ENCODE measurements at places on chromosomes 6 and 20. TPM values are rescaled to one million over a fixed set of nuclear protein-coding genes. Genes with fewer than 3 reads are reported as not detected.

- H3K36me3 ChIP-seq: no peaks in the 10 kb centered on the region
- no peaks in the 10 kb centered on the region for H3K4me1 ChIP-seq
- no peaks in the 10 kb centered on the region for H3K27me3 ChIP-seq
- H3K27ac ChIP-seq: no peak overlapping the region
- no peak for DNase-seq
These were observed 1265.4 kb upstream of the MAP3K7 start for GRCh38 chr6:91852252-91852651.

DNA sequence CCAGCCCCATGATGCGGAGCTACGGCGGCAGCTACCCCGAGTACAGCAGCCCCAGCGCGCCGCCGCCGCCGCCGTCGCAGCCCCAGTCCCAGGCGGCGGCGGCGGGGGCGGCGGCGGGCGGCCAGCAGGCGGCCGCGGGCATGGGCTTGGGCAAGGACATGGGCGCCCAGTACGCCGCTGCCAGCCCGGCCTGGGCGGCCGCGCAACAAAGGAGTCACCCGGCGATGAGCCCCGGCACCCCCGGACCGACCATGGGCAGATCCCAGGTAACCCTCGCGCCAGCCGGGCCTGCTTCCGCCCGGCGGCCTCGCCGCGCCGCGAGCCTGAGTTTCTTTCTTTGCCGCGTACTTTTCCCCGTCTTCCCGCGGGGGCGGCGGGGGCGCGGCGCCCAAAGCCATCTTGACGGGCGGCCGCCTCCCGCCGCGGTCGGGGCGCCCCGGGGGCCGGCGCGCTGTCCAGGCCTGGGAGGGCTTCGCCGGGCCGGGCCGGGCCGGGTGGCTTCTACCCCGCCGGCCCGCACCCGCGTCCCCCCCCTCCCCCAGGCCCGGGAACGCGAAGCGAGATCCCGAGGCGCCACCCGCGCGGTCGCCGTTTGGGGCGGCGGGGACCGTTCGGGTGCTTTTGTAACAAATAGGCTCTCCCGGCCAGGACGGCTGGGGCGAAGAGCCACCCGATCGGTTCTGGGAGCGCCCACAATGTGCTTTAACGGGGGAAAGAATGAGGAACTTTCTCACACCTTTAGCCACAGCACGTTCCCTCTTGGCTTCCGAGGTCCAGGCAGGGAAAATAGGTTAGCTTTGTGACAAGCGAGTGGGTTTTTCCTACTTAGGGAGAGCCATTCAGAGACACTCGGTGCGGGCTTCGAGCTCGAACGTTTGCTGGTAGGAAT is 2.3 kb downstream of the ARID1B start:
- H3K36me3 ChIP-seq: no peaks in the 10 kb centered on the region
- peak overlapping the region; percentile 89 for H3K4me3 ChIP-seq
- no peaks in the 10 kb centered on the region for H3K27me3 ChIP-seq
- H3K27ac ChIP-seq: peak overlapping the region; percentile 93

- no peak overlapping the region for H3K27ac ChIP-seq
- no peak overlapping the region for H3K4me3 ChIP-seq
- DNase-seq: no peak
- H3K27me3 ChIP-seq: no peaks in the 10 kb centered on the region
- no peaks in the 10 kb centered on the region for H3K4me1 ChIP-seq
These were observed 70.1 kb downstream of the SLC16A10 start for GRCh38 chr6:111157412-111157811.

- H3K27me3 ChIP-seq: no peaks in the 10 kb centered on the region
- peaks cover 45% of the 10 kb centered on the region for H3K36me3 ChIP-seq
- peaks cover 3% of the 10 kb centered on the region for H3K4me1 ChIP-seq
These were observed 54.2 kb downstream of the EZR start for GRCh38 chr6:158764926-158765325.

GRCh38 chr20:63533388-63533787 is 3.8 kb downstream of the PTK6 start:
- H3K27ac ChIP-seq: no peak overlapping the region
- no peak overlapping the region for H3K4me3 ChIP-seq
- peaks cover 5% of the 10 kb centered on the region for H3K4me1 ChIP-seq
- H3K36me3 ChIP-seq: no peaks in the 10 kb centered on the region
- no peak for DNase-seq

DNA sequence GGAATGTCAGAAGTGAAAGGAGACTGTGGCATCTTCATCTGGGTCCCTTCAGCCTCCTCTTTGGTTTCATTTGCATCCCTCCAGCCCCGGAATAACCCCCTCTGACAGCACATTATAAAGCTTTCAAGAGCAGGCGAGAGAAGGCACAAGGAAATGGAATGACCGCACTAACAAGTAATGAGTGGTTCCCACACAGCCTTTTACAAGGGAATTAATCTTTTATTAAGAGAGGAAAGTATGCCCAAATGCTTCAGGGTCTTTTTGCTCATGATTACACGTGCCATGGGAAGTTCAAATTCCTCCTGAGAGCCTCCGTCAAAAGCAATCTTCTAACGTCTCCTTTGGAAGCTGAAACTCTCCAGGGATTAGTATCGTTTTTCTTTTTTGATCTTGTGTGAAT is 347.0 kb downstream of the BTBD3 start:
- H3K27ac ChIP-seq: no peak overlapping the region
- H3K4me3 ChIP-seq: no peak overlapping the region
- no peak for DNase-seq
- H3K27me3 ChIP-seq: no peaks in the 10 kb centered on the region
- no peaks in the 10 kb centered on the region for H3K4me1 ChIP-seq

GRCh38 chr6:35064757-35065440 is 76.2 kb downstream of the TCP11 start:
- H3K27me3 ChIP-seq: no peaks in the 10 kb centered on the region
- no peak overlapping the region for H3K4me3 ChIP-seq

DEFB124 gene
- total RNA-seq: not detected

GRCh38 chr6:108133594-108134179 is 32.1 kb upstream of the NR2E1 start:
- H3K27ac ChIP-seq: no peak overlapping the region
- DNase-seq: no peak
- no peaks in the 10 kb centered on the region for H3K27me3 ChIP-seq
- H3K36me3 ChIP-seq: no peaks in the 10 kb centered on the region
- peak overlapping the region; percentile 71 for H3K4me3 ChIP-seq

DNA sequence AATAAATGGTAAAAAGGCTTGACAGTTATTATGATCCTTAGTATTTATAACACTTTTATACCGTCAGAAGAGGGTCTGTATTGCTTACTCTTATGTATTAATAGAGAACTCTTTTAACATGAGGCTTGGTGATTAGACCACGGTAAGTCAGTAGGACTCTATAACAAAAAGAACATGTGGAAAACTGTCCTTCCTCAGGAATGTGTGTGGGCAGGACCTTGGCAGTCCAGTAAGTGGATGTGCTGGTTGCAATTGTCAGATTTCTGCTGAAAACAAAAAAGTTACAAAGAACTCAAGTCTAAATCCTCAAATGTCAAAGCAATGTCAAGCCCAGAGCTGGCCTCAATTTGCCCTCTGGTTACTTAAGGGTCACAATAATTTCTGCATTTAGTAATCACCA is 81.1 kb downstream of the PLCG1 start:
- DNase-seq: no peak
- H3K36me3 ChIP-seq: no peaks in the 10 kb centered on the region
- no peak overlapping the region for H3K4me3 ChIP-seq
- no peaks in the 10 kb centered on the region for H3K27me3 ChIP-seq

DNA sequence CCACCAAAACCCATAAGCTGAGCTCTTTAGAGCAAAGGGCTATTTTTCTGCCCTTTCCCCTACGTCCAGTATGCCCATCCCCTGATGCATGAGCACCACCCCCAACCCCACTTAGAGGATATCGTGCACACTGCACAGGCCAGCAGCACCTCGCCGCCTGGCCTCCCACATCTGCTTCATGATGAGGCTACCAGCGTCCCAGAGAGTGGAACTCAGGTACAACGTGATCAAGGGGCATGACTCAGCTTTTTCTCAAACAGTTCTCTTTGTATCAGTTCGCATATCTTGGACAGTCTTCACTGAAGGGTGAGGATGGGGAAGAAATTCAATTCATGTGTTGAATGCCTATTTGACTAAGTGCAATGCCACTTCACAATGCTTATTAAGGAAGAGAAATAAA is 81.9 kb upstream of the QKI start:
- no peak overlapping the region for H3K27ac ChIP-seq
- H3K36me3 ChIP-seq: no peaks in the 10 kb centered on the region
- DNase-seq: no peak
- H3K4me1 ChIP-seq: peaks cover 8% of the 10 kb centered on the region

DHX35 gene
- 23.8 TPM for total RNA-seq

- no peak for DNase-seq
- no peak overlapping the region for H3K4me3 ChIP-seq
- no peak overlapping the region for H3K27ac ChIP-seq
- no peaks in the 10 kb centered on the region for H3K4me1 ChIP-seq
These were observed 115.2 kb downstream of the MRPL14 start for GRCh38 chr6:44012078-44012493.

GPX5 gene
- not detected for total RNA-seq

IP6K3 gene
- total RNA-seq: 0.27 TPM

- H3K27ac ChIP-seq: no peak overlapping the region
- H3K4me3 ChIP-seq: no peak overlapping the region
- no peaks in the 10 kb centered on the region for H3K27me3 ChIP-seq
- no peaks in the 10 kb centered on the region for H3K4me1 ChIP-seq
These were observed 56.1 kb upstream of the FOXQ1 start for GRCh38 chr6:1255636-1256365.

DNA sequence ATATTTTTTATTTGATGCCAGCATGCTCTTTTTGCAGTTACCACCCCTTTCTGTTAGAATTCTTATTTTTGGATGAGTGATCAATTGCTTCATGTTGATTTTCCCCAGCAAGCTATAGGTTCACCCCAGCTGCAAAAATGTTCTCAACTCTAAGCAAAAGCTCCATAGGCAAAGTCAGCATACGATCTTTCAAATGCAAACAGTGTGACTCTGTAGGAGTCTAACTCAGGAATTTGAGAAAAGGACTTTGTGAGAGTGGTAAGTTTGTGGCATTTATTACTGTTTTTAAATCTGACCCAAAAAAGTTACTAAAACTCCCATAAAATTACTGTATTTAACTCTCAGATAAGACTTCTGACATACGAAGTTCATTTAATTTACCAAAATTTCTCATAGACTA is 134.9 kb upstream of the HSF2 start:
- H3K27me3 ChIP-seq: no peaks in the 10 kb centered on the region
- H3K4me3 ChIP-seq: no peak overlapping the region
- H3K27ac ChIP-seq: no peak overlapping the region

DNA sequence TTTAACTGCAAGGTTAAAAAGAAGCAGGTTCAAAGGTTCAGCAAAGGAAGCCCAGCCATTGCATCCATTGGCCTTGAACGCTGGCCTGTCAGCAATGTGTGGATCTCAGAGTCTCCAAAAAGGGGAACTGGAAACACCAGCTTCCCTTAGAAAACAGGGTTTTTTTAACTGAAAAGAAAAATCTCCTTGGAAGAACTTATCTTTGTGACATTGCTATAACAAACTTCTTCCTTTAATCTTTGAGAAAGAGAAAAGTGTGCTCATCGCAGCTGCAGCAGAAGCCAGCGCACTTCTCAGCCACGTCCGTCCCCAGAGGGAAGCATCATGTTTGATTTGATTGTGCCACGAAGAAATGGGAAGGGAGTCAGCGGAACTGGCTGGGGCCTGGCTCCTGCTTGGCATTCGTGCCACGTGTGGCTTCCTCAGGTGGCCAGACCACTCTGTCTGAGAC is 215.0 kb downstream of the SYNDIG1 start:
- no peak overlapping the region for H3K27ac ChIP-seq
- no peak for DNase-seq
- H3K4me1 ChIP-seq: no peaks in the 10 kb centered on the region

DNA sequence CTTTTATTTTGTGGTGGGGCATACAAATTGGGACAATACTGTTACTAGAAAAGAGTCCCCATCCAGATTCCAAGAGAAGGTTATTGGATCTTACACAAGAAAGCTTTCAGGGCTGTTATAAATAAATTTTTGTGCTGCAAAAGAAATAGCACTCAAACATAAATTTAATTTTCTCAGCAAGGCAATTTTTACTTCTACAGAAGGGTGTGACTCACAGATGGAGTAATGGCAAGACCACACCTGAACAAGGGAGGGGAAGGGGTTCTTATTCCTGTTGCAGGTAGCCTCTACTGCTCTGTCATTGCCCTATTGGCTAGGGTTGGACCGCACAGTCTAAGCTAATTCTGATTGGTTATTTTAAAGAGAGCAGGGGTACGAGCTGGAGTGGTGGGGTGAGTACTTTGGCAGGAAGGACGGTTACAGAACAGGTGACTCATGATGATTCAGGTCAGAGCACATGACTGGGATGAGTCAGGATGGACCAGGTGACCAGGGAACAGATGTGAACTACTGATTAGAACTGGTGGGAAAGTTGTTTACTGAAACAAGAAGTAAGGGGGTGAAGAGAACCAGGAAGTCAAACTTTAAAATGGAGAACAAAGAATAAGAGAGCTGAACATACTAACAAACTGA is 41.1 kb downstream of the CNR1 start:
- H3K27ac ChIP-seq: no peak overlapping the region
- H3K27me3 ChIP-seq: no peaks in the 10 kb centered on the region
- H3K4me1 ChIP-seq: no peaks in the 10 kb centered on the region
- no peaks in the 10 kb centered on the region for H3K36me3 ChIP-seq
- no peak for DNase-seq

GRCh38 chr6:37866590-37867507 is 47.3 kb downstream of the ZFAND3 start:
- DNase-seq: no peak
- H3K4me3 ChIP-seq: no peak overlapping the region
- H3K27ac ChIP-seq: no peak overlapping the region
- no peaks in the 10 kb centered on the region for H3K27me3 ChIP-seq
- peaks cover 24% of the 10 kb centered on the region for H3K4me1 ChIP-seq
- no peaks in the 10 kb centered on the region for H3K36me3 ChIP-seq

DNA sequence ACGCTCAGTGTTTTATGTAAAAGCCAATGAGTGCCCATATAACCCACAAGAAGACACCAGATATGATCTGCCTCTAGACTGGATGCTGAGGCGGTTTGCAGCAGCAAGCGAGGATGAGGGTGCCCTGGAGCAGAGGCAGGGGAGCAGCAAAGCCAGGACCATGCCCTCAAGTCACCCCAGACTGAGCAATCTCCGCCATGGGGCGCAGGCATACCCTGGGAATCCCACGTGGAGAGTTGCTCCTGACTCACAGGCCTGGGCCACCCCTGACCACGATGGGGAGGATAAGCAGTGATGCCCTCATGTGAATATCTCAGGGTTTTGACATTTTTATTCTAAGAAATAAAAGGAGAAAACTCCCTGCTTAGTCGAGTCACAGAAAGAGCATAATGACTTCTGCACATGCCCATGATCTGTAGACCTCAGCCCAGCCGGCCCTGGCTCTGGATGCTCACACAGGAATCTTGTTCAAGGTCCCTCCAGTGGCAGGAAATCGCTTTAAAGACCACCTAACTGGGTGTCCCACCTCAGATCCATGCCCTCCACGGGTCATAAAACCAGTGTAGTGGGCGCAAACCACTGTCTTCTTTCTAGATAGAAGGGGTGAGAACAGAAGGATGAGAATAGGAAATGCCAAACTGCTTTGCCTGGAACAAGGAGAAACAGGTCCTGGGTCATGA is 138.3 kb upstream of the SNX9 start:
- H3K27me3 ChIP-seq: no peaks in the 10 kb centered on the region
- no peaks in the 10 kb centered on the region for H3K4me1 ChIP-seq
- H3K27ac ChIP-seq: no peak overlapping the region
- no peak for DNase-seq
- no peaks in the 10 kb centered on the region for H3K36me3 ChIP-seq
- no peak overlapping the region for H3K4me3 ChIP-seq

GRCh38 chr6:34059136-34059731 is 86.7 kb downstream of the GRM4 start:
- no peaks in the 10 kb centered on the region for H3K36me3 ChIP-seq
- no peak overlapping the region for H3K4me3 ChIP-seq
- peaks cover 3% of the 10 kb centered on the region for H3K27me3 ChIP-seq
- H3K4me1 ChIP-seq: peaks cover 6% of the 10 kb centered on the region

All from thoracic aorta (tissue), 2 donors.